Mesothelial cell of epicardium (in vitro differentiated cells): ENCODE measurements at places on chromosomes 4 and X. TPM values are rescaled to one million over a fixed set of nuclear protein-coding genes. Genes with fewer than 3 reads are reported as not detected.

MXRA5 gene
- 131 to 139 TPM (median 134 TPM) in 3 replicates for total RNA-seq

TEX11 gene
- total RNA-seq: not detected in 3 replicates

PLAC8 gene
- total RNA-seq: 0.50 to 1.6 TPM (median 1.2 TPM) in 3 replicates

FGFBP1 gene
- total RNA-seq: 0.96 to 1.6 TPM (median 1.2 TPM) in 3 replicates

HSFX1 gene
- 1.9 to 2.1 TPM (median 2.0 TPM) in 3 replicates for total RNA-seq

CPXCR1 gene
- not detected in 3 replicates for total RNA-seq

FRG1 gene
- total RNA-seq: 30.5 to 37.2 TPM (median 37.0 TPM) in 3 replicates

DRD5 gene
- 0.09 TPM in 2 of 3 replicates, not detected in the other for total RNA-seq

KLHL4 gene
- 4.9 to 5.2 TPM (median 5.0 TPM) in 3 replicates for total RNA-seq

CRLF2 gene
- total RNA-seq: not detected in 3 replicates

ABLIM2 gene
- total RNA-seq: 2.7 to 3.5 TPM (median 3.1 TPM) in 3 replicates

RNF150 gene
- total RNA-seq: 38.5 to 40.7 TPM (median 40.1 TPM) in 3 replicates

PGRMC1 gene
- 137 to 143 TPM (median 140 TPM) in 3 replicates for total RNA-seq

CTAG2 gene
- total RNA-seq: not detected in 3 replicates

HPGD gene
- 11.2 to 16.2 TPM (median 15.5 TPM) in 3 replicates for total RNA-seq

CFAP99 gene
- 0.11 TPM in 1 of 3 replicates, not detected in the others for total RNA-seq

ADH1C gene
- 0.34 to 0.69 TPM (median 0.54 TPM) in 3 replicates for total RNA-seq

CEP44 gene
- total RNA-seq: 21.7 to 24.1 TPM (median 22.0 TPM) in 3 replicates

TSPAN5 gene
- 12.7 to 14.7 TPM (median 13.8 TPM) in 3 replicates for total RNA-seq

GUCY1A1 gene
- total RNA-seq: 49.1 to 52.3 TPM (median 52.2 TPM) in 3 replicates
